Stimulated activated CD4-positive, alpha-beta T cell treated with anti-CD3 and anti-CD28 coated beads, Interleukin-12 subunit alpha, Interleukin-12 subunit beta, amount 100 ng/mL, for 24 hours (primary cell): ENCODE measurements at places on chromosomes 5 and 9.

DNA sequence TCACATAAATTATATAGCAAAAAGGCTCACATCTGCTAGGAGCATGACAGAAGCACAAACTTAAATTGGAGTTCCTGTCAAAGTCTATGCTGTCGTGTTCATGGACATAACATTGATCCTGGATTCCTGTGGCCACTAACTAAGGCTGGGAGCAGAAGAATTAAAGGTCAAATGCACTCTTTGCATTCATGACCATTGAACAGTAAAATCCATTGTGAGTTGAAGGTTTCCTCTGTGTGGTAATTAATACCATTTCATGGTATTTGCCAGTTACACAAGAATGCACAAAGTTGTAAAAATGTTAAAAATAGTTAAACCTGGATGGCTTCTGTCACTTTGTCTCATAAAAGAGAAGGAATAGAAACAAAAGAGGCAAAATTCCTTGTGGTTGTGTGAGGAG lies 242.6 kb downstream of the NPR3 start:
- no peak for DNase-seq

DNA sequence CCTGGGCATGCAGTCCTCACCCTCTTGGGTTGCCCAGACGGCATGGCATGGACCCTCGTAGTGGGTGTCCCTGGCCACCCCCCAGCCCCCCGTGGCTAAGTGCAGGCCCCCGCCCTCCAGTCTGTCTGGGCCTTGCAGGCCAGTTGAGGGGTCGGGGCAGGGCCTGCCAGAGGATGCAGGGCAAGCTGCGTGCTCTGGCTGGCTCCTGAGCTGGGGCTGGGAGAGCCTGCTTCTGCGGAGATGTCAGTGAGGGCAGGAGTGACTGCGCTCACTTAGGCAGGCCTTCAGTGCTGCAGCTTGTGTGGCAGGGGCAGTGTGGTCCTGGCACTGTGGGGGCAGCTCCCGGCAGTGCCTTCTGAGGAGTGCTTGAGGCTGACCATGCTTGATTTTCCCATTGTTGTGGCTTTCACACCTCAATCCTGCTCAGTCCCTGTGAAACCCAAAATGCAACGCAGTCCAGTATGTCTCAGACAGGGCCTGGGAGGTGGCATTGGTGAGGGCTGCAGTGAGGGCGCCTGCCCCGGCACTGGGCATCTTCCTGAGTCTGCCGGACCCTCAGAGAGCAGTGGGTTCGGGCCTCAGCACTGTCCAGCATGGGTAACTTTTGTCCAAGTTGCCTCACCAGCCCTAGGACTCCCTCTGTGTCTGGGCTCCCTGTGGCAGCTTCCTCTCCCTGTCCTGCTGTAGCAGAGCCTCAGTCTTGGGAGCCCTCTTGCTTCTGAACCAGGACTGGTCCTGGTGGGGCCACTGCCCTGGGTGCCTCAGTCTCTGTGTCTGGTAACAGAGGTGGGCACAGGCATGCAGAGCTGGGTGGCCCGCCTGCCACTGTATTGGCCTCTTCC lies 93.0 kb downstream of the PHF2 start:
- no peak for DNase-seq

- DNase-seq = no peak
Measured at GRCh38 chr5:30849931-30850710, 343.4 kb upstream of the CDH6 start.

DNA sequence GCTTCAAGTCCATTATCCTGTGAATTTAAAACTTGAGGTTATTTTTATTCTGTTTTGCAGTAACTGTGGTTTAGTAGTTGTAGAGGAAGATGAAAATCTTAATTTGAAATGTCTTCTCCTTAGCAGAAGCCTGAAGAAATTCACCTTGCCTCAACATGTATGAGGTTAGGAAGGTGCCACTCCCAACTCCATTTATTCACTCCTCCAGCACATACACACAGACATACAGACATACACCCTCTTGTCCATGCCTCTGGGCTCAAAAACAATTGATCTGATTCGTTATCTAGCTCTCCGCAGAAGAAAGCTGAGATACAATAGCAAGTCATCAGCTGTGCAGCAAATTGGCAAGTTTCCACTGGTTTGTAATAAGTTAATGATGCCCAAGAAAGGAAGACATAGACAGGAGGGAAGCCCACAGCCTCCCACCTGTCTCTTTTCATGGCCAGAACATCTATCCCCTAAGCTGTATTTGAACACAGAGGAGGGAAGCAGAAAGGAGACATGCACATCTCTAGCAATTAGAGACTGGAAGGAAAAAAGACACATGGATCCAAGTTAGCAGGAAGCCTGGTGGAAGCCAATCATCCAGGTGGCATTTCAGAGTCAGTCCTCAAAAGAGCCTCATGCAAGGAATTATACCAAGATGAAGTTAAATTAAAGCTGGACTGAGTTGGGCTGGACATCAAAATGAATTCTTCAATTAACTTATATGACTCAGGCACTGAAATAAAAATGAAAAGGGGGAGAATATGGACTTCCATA lies 257.9 kb downstream of the ASTN2 start:
- no peak for DNase-seq
